ENCODE measurements at places on chromosomes 1 and 21. TPM values are rescaled to one million over a fixed set of nuclear protein-coding genes. Genes with fewer than 3 reads are reported as not detected.

Gene DCDC2B
- not detected for total RNA-seq

- DNase-seq, result no peak
These were observed 55.5 kb downstream of the MPZL1 start for GRCh38 chr1:167777269-167777650.

- no peak for DNase-seq
These were observed 16.9 kb downstream of the MGST3 start for GRCh38 chr1:165647970-165648369.

GRCh38 chr21:15826147-15826780 is 96.5 kb downstream of the USP25 start:
- no peak for DNase-seq

DNA sequence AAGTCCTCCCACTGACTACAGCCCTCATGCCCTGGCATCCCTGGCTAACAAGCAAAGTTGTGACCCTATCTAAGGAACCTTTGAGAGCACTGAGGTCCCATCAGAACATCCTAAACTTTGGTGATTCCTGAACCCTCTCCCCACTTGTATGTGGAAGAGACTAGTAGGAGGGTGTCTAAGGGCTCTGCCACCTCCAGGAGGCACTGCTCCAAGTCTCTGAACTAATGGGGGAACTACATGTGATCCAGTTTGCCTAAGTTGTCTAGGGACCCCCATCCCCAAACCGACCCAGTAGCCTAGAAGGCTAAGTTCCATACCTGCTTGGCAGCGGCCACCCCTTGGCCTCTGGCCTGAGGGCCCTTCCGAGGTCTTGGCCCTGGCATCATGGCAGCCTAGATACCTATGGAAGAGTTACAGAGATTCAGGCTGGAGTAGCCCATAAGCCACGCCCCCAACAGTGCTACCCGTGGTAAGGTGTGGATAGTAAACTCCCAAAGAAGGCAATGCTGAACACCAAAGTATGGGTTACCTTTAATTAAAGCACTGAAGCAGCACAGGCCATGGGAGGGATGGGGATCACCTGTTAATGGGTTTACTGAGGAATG is 1.7 kb downstream of the CC2D1B start:
- no peak for DNase-seq

All from cardiac septum (tissue), 1 donor.